ENCODE measurements at places on chromosomes 4 and X. TPM values are rescaled to one million over a fixed set of nuclear protein-coding genes. Genes with fewer than 3 reads are reported as not detected.
A peak's percentile ranks its signal among the peaks of the same experiment; 100 is the strongest.

DNA sequence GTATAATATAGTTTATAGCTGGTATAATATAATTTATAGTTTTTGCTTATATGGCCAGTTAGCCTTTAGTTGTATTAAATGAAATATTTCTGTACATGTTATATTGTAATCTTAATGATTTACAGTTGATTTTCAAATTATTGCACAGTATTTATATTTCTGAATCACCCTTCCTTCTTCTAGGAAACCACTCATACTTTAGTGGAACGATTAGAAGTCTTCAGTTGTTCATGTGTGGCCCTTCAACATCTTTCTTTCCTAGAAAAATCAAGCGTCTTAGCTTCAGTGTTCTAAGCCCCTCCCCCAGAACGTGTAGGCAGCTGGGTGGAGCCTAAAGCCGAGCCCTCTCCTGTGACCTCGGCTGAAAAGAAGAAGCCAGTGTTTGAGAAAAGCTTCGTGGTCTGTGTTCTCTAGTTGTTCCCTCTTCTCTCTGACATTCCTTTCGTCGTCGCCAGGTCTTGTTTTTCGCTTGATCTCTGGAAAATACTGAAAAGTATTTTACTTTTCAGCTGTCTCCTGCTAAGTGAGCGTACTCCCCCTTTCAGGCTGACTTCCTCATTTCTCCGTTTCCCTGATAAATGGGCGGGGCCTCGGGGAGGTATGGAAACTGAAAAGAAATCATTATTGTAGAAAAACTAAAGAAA lies at the start of gene C4orf33:
TSS of gene C4orf33 (plus strand) at position 342 of the 644 bp plus-strand sequence. CDS start 6,459 bp downstream, outside the sequence.
- peak; percentile 90 for DNase-seq

DNA sequence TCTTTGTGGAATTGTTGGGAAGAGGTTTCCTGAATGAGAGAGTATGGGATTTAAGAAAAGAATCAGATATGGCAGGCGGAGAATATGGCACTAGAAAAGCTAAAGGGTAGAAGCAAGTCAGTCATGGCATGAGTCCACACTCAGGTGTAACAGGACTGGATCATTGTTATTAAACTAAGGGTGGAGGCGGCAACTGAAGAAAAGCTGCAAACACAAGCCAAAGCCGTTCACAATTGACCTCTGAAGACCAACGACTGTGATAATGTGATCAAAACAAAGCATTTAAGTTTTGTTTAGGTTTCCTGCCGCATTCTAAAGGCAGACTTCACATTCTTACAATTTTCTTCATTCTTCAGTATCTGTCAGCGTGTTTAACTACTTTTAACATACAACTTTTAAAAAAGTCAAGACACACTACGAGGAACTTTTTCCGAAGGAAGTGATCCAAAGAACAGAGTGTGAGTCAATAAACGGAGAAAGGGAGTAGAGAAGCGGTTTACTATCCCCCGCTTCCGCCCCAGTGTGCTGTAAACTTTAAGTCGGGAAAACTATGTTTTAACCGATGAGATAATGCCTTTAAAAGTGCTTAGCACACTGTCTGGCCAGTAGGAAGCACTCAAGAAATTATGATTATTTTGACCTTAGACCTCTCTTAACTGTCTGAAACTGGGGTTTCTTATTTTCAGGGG lies 909 bp upstream of the SLAIN2 start:
- DNase-seq: peak; percentile 67

GRCh38 chr4:106329041-106329618 lies 12.8 kb downstream of the AIMP1 start:
- DNase-seq: peak; percentile 26

DNA sequence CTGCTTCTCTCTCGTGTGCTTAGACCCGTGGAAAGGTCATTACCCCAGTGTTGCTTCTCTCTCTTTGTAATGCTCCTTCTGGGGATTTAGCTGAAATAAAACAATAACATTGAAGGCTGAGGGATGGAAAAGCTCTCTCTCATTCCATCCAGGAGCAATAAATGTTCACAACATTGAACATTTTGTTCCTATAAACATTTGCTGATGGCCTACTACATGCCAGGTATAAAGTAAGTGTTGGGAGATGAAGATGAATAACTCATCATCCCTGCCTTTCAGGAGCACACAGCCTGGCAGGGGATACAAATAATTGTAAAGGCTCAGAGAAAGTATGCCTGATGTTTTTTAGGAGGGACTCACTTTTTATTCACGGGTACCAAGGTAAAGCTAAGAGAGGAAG lies 158.1 kb downstream of the KDR start:
- no peak for DNase-seq

- no peak for DNase-seq
These were observed 31.0 kb downstream of the OSTC start for GRCh38 chr4:108681321-108681809.

DNA sequence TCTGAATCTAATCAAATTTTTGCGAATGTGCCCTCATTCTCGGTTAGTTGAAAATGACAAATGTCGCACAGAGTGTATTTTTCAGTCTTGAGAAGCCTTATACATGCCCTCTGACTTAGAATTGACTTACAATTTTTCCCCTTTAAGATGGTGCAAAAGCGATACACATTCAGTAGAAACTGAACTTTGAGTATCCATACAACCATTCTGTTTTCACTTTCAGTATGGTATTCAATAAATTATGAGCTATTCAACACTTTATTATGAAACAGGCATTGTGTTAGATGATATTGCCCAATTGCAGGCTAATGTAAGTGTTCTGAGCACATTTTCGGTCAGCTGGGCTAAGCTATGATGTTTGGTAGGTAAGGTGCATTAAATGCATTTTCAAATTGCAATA lies 43.4 kb downstream of the SLC9A7 start:
- DNase-seq: no peak

DNA sequence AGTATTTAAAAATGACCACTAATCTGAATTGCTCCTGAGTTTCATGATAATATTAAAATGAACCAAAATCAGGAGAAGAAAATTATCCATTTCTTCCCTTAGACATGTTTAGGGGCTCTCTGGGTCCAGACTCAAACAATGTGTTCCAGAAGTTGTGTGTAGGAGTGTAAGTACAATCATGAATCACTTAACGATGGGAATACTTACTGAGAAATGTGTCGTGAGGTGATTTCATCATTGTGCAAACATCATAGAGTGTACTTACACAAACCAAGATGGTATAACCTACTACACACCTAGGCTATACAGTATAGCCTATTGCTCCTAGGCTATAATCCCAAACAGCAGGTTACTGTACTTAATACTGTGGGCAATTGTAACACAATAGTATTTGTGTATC lies 74.8 kb downstream of the STPG2 start:
- no peak for DNase-seq

Gene GPR101
- not detected for total RNA-seq

GRCh38 chrX:71510161-71510560 lies 22.7 kb upstream of the OGT start:
- DNase-seq: no peak

GRCh38 chr4:189897667-189898066 lies 43.0 kb upstream of the FRG1 start:
- no peak for DNase-seq

- no peak for DNase-seq
These were observed 1.8 kb upstream of the TCEANC start for GRCh38 chrX:13651150-13651549.

DNA sequence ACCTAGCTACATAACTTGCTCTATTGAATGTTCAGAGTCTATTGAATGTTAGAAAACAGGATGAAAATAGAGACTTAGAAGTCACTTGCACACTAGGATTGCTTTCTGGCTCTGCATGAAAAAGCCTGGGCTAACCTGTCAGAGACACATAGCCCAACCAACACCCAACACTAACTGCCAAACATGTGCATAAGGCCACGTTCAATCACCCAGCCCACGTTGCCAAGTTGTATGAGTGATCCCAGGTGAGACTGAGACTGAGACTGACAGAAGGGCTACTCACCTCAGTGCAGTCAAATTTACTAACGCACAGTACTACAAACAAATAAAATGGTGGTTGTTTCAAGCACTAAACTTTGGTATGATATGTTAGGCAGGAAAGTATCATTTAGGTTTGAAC lies 61.0 kb downstream of the LDB2 start:
- DNase-seq: no peak

Gene SCARB2
- 67.1 TPM for total RNA-seq

Gene GAGE12J
- not detected for total RNA-seq

Gene SYP
- 0.07 TPM for total RNA-seq

- no peak for DNase-seq
These were observed 315.8 kb upstream of the TEX13C start for GRCh38 chrX:125003746-125004446.

GRCh38 chrX:134669378-134670098 lies 11.3 kb upstream of the PLAC1 start:
- no peak for DNase-seq

DNA sequence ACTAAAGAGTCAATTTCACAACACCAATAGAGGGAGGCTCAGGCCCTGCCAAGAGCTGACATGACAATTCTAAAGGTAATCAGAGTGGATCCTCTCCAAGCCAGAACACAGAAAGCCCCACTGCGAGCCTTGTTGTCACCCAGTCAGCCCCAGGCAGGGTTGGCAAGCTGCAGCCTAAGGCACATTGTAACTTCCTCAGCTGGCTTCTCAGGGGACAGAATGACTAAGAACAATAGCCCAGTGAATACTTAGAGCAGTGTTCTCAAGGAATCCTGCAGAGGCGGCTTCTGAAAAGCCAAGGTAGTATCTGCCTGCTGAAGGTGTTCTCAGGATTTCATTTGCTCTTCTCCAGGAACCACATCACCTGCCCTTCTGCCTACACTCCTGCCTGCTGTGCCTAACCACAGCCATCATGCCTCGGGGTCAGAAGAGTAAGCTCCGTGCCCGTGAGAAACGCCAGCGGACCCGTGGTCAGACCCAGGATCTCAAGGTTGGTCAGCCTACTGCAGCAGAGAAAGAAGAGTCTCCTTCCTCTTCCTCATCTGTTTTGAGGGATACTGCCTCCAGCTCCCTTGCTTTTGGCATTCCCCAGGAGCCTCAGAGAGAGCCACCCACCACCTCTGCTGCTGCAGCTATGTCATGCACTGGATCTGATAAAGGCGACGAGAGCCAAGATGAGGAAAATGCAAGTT lies at the start of gene MAGEB4:
TSS of gene MAGEB4 (plus strand) at position 277 of the 692 bp plus-strand sequence. CDS start at position 413, 136 bp downstream.
- peak; percentile 21 for DNase-seq

DNA sequence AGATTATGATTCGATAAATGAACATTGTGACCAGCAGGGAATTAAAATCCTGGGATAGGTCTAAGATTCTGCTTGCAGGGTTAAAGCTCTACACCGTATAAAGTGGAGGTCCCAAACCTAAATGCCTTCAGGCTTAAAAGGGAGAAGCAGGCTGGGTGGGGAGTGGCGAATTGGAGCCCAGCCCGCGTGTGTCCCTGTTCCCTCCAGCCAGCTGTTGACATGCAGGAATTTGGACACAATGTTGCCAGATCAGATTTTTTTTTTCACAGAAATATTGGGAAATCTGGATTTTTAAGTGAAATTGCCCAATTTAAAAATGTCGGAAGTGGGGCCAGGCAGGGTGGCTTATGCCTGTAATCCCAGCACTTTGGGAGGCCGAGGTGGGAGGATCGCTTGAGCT lies 60.5 kb downstream of the ELF4 start:
- no peak for DNase-seq

- DNase-seq: no peak
These were observed 180.8 kb upstream of the BCOR start for GRCh38 chrX:40278340-40279090.

DNA sequence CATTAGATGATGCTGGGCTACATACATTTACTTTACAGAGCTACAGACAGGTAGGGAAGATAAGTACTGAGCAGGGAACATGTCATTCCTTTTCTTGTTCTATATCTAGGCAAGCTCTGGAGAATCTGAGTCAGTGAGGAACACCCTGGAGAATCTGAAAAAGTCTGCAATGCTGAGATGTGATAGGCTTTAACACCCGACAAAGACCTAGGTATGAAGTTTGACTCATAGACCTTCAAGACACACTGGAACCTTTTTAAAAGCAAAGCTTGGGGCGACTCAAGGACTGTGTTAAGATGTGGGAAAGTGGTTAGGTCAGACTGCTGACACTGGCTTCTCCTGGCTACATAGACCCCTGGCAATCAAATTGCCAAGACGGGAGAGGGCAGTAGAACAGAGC lies 42.8 kb downstream of the OSTC start:
- no peak for DNase-seq

GRCh38 chr4:89365776-89366175 lies 58.2 kb upstream of the GPRIN3 start:
- no peak for DNase-seq

GRCh38 chr4:147526272-147526654 lies 45.4 kb downstream of the EDNRA start:
- peak; percentile 33 for DNase-seq

- DNase-seq: no peak
These were observed 17.1 kb downstream of the GPR34 start for GRCh38 chrX:41705680-41706374.

GRCh38 chr4:1856943-1857699 lies 1.2 kb upstream of the LETM1 start:
- peak; percentile 56 for DNase-seq

- DNase-seq: no peak
These were observed 179.7 kb upstream of the TET2 start for GRCh38 chr4:104967034-104967401.

DNA sequence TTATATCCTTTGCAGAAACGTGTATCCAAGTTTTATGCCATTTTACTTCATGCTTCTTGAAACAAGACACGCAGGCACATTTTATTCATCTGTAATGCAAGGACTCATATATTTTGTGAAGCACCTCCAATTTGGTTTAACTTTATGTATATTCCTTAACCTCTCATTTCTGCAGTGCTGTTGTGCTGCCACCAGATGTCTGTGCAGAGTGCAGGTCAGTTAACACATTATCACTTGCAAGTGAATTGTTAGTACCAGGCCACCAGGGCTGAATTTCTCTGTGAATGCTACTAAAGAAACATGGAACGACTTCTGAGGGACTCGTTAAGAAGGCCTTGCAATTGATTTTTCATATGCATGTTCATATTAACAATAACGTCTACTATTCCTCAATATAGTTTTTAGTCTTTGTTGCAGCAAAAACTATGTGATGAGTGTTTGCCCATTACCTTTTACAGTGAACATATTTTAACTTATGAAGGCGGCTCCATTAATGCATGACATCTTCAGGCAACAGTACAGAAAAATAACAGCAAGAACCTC lies 770.3 kb downstream of the NLGN4X start:
- DNase-seq: peak; percentile 7

GRCh38 chr4:8646296-8647093 lies 53.9 kb downstream of the CPZ start:
- peak; percentile 78 for DNase-seq

DNA sequence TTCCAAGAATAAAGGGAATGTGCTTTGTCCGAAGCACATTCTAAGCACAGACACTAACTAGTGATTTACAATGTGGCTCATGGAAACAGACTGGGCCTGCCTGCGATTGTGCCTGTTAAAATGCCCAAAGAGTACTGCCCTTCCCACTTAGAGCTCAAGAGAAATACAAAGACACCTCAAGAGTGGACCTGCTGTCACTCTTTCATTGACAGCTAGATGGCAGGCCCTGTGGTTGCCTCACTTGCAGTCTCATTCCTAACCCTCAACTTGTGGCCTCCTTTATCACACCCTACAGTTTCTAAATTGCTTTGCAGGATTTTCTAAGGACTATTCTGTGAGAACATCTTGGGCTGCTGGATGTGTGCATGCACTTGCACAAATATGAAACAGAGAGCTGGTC lies 331.0 kb upstream of the EMCN start:
- DNase-seq: peak; percentile 51

- DNase-seq: no peak
These were observed 87.8 kb downstream of the WWC2 start for GRCh38 chr4:183186813-183187212.

Gene BMPR1B
- 1.4 TPM for total RNA-seq

- no peak for DNase-seq
These were observed 2.4 kb upstream of the LOC101059915 start for GRCh38 chrX:71664889-71665491.

Gene FATE1
- not detected for total RNA-seq

Gene UBE2D3
- total RNA-seq: 573 TPM

Data from neural progenitor cell (in vitro differentiated cells).